ENCODE measurements at places on chromosomes 3 and 15.

DNA sequence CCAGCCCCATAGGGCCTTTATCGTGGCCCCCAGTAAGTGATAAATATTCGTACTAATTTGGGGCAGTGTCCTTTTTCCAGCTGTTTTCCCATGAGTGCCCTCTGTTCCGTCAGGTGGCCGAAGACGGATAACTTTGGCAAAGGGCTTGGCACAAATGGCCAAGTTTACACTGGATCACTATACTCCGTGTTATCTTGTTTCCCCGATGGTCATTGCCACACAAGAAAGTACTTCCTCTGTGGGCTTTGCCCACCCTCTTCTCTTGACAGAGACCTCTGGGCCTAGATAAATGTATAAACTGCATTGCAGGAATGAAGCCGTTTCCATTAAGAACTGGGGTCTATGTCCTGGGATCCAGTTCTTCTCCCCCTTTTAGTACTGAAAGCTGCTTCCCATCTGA lies 39.1 kb downstream of the SMAD3 start:
- DNase-seq, result no peak

DNA sequence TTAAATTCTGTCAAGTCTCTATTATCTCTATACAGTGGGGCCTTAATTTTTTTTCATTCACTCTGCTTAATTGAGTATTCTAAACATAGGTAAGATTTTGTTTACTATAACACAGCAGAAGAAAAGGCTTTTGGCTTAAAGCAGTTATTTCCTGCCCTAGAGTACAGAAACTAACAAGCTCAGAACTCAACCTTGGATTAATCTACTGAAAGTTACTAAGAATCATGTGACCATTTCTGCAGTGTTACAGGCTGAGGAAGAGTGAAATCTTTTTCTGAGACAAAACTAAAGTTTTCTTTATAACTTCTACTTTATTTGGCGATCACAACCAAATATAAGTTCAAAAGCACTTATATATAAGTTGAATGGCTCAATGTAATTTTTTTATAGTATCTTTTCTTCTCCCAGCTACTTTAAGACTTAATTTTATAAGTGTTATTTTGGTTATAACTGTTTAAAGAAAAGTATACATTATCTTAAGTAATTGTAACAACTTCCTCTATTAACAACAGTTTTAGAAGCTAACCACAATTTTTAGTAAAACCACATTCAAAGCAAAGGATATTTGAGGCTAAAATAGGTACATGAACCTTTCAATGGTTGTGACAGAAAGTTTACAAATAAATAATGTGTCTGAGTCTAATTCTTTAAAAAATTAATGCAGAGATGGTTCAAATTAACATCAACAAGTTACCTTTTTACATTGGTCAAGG lies 240.6 kb upstream of the NAALADL2 start:
- DNase-seq, result no peak

- no peak for DNase-seq
Measured at GRCh38 chr3:158355623-158356588, 215.1 kb upstream of the MLF1 start.

- peak; percentile 80 for DNase-seq
Measured at GRCh38 chr3:15633766-15634598, 32.4 kb downstream of the BTD start.

DNA sequence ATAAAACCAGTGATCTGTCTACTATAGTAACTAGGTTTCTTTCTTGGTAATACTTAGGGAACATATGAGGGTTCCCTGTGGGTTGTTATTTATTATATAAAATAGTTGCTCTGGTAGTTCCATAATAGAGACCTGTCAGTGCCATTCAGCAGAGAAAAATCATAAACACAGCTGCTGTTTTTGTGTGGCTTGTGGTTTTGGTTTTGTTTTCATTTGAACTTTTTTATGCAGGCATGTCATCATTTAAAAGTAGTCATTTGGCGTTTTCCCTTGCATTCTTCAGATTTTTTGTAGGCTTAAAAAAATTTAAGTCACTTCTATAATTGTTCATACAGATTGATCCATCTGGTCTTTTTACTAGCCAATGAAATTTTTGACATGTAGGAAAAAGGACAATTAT lies 47.9 kb downstream of the PIK3CA start:
- no peak for DNase-seq

DNA sequence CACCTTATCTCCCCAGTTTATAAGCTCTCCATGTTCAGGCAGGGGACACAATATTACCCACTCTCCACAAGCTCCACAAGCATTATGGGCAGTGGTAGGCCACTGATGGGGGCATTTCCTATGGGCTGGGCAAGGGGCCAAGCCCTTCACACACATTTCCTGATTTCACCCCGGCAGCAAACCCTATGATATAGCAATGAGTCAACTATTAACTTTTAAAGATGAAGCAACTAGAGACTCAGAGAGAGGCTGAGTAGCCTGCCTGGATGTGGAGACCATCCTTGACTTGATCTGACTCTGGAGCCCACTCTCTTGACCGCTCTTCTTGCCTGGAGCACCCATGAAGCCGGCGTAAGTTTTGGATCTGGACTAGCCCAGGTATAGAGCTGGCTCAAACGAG lies 27.4 kb downstream of the FOXL2NB start:
- no peak for DNase-seq

GRCh38 chr3:195065142-195065863 lies 205.7 kb downstream of the XXYLT1 start:
- DNase-seq, result no peak

DNA sequence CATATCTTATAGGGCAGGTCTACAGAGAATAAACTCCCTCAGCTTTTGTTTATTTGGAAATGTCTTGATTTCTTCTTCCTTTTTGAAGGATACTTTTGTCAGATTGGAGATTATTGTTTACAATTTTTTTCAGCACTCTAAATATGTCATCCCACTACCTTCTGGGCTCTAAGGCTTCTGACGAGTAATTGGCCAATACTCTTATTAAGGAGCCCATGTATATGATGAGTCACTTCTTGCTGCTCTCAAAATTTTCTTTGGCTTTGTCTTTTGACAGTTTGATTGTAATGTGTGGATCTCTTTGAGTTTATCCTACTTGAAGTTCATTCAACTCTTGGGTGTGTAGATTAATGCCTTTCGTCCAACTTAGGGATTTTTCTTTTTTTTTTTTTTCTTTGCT lies 28.9 kb upstream of the CD200R1L start:
- no peak for DNase-seq

DNA sequence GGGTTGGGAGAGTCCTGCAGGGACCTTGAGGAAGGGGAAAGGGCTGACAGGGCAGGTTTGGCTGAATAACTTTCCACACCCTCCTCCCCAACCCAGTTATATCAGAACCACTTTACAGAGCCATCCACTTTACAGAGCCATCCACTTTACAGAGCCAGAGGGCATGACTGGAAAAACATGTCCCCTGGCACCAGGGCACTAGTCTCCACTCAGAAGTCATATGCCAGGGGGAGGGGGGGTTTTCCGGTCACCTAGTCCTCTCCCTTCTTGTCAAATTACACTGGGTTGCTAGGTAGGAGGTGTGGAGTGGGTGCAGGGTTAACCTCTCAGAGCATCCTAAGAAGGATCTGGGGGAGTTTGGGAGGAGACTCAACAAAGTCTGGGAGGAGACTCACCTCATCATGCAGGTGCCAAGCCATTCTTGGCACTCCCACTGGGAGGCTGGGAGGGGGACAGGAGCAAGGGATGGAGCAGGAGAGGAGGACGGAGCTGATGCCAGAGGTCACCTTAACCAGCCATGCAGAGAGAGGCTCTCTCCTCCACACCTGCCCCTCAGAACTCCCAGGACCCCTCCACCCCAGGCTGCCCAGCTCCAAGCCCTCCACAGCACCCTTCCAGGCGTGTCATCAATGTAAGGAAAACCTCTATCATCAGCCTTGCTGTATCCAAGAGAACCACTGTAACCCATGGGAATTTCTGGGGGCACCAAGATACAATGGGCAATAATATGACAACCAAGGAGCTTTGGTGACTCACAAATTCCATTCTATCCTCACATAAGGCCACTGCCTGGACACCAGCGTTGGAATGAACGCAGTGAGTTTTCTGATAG lies 1.7 kb downstream of the LRRC2 start:
- DNase-seq, result no peak
